ENCODE measurements at places on chromosomes 7 and 10.

DNA sequence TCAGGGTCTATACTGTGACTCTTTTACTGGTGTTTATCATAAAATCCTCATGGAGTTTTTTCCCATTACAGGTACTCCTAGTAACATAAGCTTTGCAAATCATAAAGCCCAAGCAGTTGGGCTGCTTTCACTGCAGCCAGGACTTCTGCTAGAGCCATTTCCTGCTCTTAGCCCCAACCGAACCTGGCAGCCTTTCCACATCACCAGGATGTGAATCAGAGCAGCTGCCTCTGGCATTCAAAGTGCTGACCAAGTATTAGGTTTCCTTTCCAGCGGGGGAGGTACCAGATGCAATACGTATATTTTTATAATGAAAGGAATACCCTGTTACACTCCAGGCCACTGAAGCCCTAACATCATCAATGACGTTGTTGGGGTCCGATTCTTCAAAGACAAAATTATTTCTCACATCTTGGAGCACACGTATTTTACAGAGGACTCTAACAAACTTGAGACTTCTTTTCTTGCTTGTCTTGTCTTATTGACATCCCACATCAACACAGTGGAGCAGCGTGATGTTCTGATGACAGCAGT lies 3.6 kb upstream of the HTR5A start:
- DNase-seq: no peak

- no peak for DNase-seq
Measured at GRCh38 chr10:25632802-25633201, 301.2 kb upstream of the MYO3A start.

- no peak for DNase-seq
Measured at GRCh38 chr10:119705434-119705831, 20.4 kb upstream of the INPP5F start.

DNA sequence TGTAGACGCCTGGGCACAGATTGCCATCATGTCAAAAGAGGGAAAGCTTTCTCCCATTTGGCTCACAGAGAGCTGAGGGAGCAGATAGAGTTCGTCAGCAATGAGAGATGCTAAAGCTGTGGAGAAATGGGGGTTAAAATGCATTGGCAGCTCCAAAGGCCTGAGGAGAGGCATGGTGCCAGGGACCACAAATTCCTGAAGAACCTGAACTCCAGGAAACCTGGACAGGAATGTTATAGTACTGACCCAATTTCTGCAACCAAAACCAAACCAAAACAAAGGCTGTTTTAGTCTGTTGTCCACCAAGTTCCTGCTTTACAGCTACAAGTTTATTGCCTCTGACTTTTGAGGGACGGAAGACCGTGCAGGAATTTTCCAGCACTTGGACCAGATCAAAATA lies 575.7 kb downstream of the REEP3 start:
- DNase-seq: no peak

GRCh38 chr7:27689150-27689549 lies 26.5 kb upstream of the HIBADH start:
- no peak for DNase-seq

- no peak for DNase-seq
Measured at GRCh38 chr10:119431034-119431772, 111.3 kb downstream of the RGS10 start.

GRCh38 chr7:30921540-30922401 lies 10.1 kb downstream of the AQP1 start:
- DNase-seq: no peak

DNA sequence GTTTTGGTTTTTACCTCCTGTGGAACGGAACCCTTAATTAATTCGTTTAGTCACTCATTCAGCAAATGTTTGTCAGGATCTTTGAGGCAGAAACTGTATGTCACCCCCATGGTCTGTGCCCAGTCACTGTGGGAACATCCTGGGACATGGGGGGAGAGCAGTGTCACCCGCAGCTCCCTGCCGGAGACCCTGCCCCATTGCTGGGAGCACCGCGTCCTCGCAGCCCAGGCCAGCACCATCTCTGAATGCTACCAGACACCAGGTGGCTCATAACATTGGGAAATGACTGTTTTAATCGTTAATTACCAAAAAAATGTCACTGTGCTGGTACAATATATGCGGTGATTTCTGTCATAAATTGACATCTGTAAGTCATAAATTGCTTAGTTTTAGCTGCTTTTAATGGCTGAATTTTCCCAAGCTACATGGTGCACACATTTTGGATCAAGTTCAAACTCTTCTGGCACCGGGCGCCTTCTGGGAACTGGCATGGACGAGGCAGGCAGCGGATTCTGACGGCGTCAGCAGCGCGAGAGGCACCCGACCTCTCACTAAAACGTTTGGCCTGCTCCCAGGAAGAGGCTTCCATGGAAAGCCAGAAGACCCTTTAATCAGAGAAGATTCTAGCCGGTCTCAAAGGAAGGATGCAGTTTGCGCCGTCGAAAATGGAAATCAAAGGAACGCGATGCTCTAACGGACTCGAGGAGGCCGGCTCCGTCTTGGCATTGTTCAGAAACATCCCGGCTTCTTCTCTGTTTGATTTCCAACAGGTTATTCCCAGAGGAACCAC lies 184.2 kb downstream of the ADARB2 start:
- no peak for DNase-seq

DNA sequence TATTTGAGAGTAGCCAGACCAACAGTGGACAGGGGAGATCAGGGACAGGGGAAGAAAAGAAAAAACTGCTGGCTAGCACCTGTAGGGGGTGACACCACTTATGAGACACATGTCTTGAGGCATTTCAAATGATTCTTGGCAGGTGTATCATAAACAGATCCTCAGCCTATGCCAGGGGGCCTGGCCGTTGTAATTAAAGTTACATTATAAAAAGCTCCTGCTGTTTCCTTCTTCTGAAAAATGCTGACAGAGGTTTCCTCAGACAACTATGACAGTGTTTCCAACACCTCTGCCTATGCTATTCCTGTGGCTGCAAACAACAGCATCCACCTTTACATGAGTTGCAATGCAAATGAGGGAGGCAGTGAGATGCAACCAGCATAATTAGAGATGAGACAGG lies 281.0 kb upstream of the PTER start:
- DNase-seq: no peak

DNA sequence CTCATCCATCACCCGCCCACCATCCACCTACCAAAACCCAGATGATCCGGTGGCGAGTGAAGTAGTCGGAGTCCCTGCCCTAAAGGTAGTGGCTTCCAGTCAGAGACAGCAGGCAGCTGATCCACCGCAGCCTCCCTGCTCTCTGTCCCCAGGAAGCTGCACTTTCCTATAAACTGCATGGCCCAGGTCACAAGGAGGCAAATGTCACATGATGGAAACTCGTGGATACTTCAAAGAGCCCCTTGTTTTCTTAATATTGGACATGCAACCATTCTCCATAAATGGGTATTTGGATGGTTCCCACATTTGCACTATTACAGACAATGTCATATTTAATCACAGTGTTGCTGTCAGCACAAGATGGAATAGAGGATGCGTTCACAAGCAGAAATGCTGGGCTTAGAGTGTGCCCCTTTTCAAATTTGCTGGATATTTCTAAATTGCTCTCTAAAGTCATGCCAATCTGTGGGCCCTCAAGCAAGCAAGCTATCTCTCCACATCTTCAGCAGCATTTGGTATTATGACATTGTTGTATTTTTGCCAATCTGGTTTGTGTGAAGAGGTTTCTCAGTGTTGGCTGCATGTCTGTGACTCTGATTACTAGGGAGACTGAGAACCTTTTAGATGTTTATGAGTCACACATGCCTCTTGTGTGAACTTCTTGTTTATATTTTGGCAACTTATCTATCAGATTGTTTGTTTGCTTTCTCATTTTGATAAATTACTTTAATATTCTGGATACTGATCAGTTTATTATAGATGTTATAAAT lies 822.0 kb downstream of the TNS3 start:
- DNase-seq: no peak

- DNase-seq: no peak
Measured at GRCh38 chr10:92967641-92968040, 93.0 kb upstream of the CYP26C1 start.

GRCh38 chr7:101705331-101705730 lies 76.2 kb upstream of the MYL10 start:
- no peak for DNase-seq

DNA sequence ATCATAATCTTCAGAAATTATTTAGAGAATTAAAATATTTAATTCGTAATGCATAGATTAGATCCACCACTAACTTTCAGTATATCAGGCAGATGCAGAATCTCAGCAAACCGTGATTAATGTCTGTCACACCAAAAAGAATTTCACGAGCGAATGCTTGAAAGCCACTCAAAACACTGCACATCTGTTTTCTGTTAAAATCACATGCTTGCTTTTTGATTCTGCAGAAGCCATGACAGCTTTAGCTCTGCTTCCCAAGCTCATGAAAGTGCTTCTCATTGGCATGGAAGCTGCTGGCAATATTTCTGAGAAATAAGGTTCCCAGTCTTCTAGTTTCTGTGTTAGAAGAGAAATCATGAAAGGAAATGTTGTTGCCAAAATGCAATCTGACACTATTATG lies 837.8 kb upstream of the LRRN3 start:
- no peak for DNase-seq

GRCh38 chr10:35005868-35006267 lies 84.3 kb downstream of the CUL2 start:
- no peak for DNase-seq
